ENCODE measurements at places on chromosomes 3 and 15.

- no peak for DNase-seq
Measured at GRCh38 chr15:43808960-43809678, 8.7 kb downstream of the HYPK start.

DNA sequence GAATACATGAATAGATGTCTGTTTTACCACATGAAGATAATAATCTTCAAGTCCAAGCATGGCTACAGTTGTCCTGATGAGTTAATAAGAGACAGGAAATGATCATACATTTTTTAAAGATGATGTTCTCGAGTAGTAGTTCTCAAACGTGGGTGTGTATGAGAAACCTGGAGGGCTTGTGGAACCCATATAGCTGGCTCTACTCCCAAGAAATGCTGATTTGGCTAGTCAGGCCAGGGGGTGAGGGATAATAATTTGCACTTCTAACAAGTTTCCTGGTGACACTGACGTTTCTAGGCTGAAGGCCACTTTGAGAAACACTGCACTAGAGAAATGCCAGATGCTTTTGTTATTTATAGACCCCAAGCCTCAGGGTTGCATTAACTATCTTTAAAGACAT lies 37.0 kb downstream of the ROPN1B start:
- DNase-seq: no peak

GRCh38 chr15:82972990-82973389 lies 13.0 kb upstream of the RAMAC start:
- DNase-seq: no peak

DNA sequence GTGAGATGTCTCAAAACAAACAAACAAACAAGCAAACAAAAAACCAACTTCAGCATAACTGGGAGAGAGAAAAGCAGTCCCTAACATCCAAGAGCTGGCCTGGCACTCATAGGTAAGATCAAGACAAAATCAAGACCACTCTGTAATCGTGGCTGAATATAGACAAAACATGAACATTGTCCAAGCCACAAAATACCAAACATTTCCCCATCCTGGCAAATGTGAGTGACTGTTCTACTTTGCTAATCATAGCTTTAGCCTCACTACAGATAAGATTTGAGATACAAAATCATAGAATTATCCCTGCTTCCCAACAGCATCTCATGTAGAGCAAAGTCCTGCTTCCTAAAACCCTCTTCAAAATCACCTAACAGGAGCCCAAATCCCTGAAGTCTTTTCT lies 116.7 kb upstream of the PRTG start:
- DNase-seq: no peak

DNA sequence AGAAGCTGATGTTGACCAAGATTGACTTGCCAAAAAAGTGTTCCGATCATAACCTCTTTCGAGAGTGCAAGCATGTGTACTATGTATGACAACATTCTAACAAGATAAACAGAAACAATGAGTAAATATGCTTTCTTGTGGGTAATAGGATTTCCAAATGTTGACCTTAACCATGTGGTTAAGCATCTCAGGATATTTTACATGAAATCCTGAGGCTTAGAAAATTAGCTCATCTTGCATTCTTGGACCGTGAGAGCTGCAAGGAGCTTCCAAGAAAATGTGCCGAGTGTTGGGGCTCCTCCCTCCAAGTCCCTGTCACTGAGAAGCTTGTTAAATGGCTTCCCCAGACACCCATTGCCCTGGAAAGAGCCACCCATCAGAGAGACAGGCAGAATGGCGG lies 50.1 kb downstream of the C3orf20 start:
- DNase-seq: no peak

DNA sequence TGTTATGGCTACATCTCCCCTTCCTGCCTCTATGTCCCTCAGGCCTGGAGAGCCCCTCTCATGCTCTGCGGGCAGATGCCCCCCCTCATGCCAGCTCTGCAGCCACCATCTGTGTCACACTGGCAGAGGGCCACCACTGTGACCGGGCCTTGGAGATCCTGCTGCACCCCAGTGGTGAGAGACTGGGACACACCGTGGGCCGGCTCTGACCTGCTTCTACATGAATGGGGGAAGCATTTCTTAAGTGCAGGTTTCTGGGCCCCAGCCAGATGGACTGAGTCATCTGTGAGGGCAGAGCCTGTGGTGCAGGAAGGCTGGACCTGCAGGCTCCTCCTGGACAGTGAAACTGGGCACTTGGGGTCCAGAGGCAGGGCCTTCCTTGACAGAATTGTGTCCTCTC lies 4.8 kb downstream of the VWA5B2 start:
- no peak for DNase-seq

GRCh38 chr15:73558529-73558928 lies 74.7 kb downstream of the NPTN start:
- DNase-seq: no peak

Measured in NCI-H2081 treated with DMSO at 0.1 percent for 48 hours (cell line).